Esophagus squamous epithelium (tissue), 5 donors: ENCODE measurements at places on chromosomes 5 and 9.

DNA sequence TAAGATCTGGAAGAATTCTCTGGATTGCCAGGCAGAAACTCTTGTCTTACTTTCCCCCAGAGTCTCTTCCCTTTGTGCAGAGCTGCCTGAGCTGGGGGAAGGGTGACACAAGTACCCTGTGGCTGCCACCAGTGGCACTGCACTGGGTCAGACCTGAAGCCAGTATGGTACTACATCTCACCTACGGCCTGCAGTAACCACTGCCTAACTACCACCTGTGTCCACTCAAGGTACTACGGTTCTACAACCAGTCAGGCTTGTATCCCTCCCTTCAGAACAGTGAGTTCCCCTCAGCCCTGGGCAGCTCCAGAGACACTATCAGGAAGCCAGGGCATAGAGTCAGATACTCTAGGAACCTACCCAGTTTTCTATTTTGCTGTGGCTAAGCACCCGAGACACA is 212.0 kb upstream of the POU5F2 start:
- no peak for DNase-seq

GRCh38 chr9:124066783-124067577 is 55.4 kb downstream of the LHX2 start:
- no peak for DNase-seq

- DNase-seq = no peak
Measured at GRCh38 chr5:157606046-157606445, 30.5 kb upstream of the ADAM19 start.

GRCh38 chr5:167361795-167362194 is 929.6 kb upstream of the WWC1 start:
- DNase-seq = no peak

DNA sequence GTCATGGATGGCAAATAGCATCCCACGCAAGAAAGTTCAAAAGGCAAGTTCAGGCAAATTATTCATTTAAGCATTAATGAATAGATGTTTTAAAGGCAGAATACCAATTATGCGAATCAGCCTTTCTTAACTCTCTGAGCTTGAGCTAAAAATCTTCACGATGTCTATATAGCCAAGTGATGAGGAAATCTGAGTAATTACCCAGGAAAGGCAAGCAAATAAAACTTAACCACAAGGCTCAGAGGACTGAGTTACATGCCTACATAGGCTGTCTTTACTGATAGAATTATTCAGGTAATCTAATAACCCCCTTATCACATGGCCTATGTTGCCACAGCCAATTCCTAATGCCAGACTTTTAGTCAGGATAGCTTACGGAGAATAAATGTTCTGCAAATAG is 120.8 kb upstream of the MTAP start:
- no peak for DNase-seq

GRCh38 chr5:78511121-78511906 is 137.3 kb downstream of the LHFPL2 start:
- no peak for DNase-seq

DNA sequence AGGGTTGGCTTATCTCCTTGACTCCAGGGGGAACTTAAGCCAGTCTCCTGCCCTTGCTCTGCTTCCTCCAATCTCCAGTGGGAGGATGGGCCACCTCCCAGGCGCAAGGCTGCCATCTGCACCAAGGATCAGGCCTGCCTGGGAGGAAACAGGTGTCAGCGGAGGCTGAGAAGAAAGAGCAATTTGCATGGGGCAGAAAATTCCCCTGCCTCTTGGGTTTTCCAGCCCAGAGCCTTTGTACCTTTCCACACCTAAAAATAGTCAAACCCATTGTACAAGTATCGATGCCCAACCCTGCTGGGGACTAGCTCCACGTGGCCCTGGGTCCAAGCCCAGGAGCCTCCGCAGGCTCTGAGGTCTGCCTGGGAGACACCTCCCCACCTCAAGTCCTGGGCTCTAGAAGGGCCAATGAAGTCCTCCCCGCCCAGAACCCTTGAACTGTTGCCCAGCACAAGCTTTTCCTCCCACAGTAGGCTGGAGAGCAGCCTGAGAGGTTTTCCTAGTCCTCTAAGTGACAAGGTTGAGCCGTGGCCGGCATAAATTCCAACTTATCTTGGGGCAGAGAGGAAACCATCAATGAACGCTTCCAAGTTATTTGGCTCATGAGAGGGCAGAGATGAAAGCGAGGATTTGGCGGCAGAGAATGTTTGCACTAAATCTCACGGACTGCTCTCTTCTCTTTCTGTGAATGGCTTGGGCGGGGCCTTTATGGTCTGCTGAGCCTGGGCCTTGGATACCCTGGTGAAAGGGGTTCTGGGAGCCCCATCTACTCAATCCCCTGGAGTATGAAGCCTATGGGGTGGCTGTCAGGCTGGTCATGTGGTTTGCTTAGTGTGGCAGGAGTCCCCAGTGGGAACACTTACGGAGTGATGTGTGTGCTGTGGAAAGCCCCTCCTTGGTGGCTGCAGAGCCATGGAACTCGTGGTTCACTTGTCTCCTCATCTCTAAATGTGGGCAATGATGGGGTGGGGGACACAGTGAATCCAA is 15.6 kb downstream of the JADE2 start:
- no peak for DNase-seq

DNA sequence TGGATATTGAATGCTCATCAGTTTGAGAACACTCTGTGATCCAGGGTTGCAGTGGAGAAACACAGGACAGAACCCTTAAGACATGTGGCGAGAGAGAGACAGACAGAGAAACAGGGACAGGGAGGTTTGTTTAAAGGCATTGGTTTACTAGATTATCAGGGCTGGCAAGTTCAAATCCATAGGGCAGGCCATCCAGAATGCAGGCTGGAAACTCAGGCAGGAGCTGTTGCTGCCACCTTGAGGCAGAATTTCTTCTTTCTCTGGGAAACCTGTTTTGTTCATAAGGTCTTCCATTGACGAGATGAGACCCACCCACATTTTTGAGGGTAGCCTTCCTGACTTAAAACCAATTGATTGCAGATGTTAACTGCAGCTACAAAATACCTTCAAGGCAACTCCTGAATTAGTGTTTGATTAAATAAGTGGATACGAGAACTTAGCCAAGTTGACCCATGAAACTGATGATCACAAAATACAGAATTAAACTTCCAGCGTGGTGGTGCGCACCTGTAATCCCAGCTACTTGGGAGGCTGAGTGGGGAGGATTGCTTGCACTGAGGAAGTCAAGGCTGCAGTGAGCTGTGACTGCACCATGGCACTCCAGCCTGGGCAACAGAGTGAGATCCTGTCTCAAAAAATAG is 55.9 kb downstream of the NSUN2 start:
- no peak for DNase-seq

DNA sequence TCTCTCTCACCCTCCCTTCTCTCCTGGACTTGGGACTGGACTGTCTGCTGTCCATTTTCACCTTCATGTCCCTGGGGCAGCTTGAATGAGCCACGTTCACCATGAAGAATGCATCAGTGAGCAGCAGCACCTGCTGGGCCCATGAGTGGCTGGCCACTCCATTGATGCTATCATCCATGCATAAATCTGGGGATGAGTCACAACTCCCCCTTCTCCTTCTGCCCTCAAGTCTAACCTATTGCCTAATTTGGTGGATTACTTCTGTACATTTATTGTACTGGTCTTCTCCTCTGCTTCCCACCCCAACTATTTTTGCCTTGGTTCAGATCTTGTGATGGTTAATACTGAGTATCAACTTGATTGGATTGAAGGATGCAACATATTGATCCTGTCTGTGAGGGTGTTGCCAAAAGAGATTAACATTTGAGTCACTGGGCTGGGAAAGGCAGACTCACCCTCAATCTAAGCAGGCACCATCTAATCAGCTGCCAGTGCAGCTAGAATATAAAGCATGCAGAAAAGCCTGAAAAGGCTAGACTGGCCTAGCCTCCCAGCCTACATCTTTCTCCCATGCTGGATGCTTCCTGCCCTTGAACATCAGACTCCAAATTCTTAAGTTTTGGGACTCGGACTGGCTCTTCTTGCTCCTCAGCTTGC is 46.7 kb downstream of the GDNF start:
- no peak for DNase-seq

DNA sequence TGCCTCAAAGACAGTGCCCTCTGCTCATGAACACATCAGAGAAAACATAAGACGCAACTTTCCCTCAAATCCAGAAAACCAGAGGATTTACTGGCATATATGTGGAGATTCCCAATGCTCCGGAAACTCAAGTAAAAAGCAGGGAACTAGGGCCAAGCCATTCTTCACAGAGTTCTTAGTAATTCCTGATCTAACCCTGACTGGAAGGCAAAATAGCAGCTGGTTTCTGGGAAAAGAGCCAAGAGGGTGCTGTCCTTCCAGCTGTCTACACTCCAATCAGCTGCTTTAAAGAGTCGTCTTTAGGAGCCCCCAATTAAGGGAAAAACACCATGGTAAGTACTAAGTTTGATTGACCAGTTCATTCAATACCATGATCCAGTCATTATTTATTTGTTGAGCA is 49.6 kb downstream of the GNA14 start:
- DNase-seq = no peak

DNA sequence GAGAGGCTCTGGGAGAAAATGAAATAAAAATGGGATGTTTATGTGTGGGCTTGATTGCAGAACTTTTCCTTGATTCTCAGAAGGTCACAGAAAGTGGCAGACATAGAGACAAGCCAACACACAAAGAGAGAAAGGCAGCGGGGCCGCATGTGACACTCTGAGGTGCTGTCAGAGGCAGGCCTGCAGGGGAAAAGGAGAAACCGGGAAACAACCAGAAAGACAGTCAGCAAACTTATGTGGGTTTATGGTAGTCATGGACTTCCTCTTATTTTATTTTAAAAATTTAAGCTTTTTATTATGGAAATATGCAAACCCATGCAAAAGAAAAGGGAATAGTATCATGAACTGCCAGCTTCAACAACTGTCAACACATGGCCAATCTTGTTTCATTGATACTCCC is 16.3 kb upstream of the IGFBPL1 start:
- DNase-seq = no peak

GRCh38 chr5:20683241-20683940 is 695.4 kb upstream of the CDH18 start:
- no peak for DNase-seq

DNA sequence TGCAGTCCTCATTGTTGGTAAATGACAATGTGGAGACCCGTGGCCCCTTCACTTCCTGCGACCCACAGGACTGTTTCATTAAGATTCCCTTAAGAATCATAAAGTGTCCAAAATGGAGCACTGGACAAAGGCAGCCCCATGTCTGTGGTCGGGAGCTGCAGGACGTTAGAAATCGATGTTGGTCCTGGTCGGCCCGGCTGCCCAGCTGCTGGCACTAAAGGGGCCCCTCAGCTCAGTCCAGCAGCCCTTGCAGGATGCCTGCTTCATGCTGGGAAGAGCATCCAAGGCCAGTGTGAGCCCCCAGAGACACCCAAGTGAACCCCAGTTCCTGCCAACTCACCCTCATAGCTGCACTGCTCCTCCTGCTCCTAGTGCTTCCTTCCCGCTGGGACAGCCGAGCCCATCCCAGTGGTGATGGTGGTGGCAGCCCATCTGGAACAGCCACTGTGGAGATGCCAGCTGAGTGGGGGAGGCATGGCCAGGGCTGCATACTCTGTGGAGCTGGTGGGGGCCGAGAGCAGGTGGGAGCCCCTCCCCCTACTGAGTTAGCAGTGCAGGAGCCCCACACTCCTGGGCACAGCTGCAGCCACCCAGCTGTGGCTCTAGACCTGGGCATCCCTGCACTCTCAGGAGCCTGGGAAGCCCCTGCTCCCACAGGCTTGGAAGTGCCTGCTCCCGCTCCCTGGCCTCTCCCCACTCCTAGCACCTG is 168.0 kb upstream of the IRX2 start:
- no peak for DNase-seq
